ENCODE measurements at places on chromosomes 16 and 17.
A peak's percentile ranks its signal among the peaks of the same experiment; 100 is the strongest.

DNA sequence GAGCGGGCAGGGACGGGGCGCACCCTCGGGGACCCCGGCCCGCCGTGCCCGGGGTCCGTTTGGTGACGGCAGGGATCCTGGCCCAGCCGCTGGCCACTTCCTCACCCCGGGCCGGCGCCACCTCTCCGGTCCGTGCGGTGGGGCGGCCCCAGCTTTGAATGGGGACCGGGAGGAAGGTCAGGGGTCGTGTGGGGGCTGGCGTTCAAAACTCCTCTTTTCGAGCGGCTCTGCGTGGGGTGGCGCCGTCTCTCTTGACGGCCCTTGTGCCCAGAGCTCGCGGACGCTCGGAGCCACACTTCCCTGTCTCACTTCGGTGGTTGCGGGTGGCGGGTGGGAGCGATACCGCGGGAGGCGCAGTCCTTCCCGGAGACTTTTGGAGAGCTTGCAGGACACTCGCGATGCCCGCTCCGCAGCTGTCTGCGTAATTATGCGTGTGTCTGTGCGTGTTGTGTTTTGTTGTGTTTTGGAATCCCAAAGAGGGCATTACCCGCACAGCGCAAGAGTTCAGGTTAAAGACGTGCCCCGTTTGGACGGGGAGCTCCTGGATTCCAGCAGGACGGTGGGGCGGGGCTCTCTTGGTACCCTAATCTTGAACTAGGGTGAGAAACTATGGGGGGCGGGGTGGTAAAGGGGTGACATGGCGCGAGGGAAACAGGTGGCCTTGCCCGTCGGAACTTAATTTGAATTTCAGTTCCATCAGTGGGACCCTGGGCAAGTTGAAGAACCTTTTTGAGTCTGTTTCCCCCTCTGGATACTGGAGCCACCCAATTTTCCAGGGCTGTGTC is 637 bp downstream of the PLCG2 start:
- no peak for DNase-seq

- DNase-seq, result no peak
These were observed 34.2 kb downstream of the TOM1L2 start for GRCh38 chr17:17937958-17938357.

- DNase-seq, result no peak
These were observed 401.1 kb downstream of the XYLT1 start for GRCh38 chr16:17069681-17070080.

DNA sequence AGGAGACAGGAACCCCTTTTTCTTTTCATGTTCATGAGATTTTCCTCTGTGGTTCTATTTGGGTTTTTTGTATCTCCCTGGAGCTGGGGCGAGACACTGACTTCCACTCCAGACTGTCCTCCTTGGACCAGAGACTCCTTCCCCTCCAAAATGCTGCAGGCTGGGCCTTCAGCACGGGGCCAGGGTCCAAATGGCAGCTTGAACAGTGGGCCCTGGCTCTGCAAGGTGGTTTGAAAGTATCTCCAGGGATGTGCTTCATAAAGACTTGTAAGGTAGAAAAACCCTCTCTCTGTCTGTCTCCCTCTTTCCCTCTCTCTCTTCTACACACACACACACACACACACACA is 236.1 kb downstream of the ZNF423 start:
- no peak for DNase-seq

- DNase-seq, result peak; percentile 83
These were observed 8.0 kb downstream of the TBC1D24 start for GRCh38 chr16:2482708-2483534.

DNA sequence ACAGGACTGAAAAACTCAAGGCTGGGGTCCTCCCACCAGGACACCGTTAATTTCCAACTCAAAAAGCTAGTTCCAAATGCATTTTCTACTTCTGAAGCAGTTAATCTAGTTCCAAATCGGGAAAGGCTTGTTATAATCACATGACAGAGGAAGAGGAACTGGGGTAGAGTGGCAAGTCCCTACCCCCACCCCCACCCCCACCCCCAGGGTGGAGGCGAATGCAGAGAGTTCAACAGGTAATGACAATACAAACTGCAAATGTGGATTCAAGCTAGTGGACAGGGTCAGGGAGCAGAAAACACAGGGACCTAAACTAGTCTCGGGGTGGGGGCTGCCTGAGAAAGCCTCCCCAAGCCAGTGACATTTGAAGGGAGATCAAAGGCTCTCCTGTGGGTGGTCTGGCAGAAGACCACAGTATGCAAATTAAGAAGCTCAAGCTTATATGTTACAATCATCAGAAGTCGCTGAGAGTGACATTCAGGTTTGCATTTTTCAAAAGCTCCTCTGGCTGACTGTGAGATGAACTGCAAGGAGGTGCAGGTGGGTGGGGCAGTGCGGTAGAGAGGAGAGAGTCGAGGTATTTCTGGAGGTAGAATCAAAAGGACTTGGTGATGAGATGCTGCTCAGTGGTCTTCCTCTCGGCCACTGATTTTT is 56.4 kb upstream of the SLC25A19 start:
- DNase-seq, result no peak

- DNase-seq, result peak; percentile 30
These were observed 31.4 kb upstream of the PMFBP1 start for GRCh38 chr16:72203401-72203800.

- no peak for DNase-seq
These were observed 2.4 kb downstream of the MBTD1 start for GRCh38 chr17:51257150-51258081.

GRCh38 chr17:14205992-14206461 is 30.6 kb downstream of the CDRT15 start:
- no peak for DNase-seq

Data from HFFc6 (cell line).